Upper lobe of right lung (tissue), 1 donor: ENCODE measurements at places on chromosomes 13 and 19. TPM values are rescaled to one million over a fixed set of nuclear protein-coding genes. Genes with fewer than 3 reads are reported as not detected.

- H3K36me3 ChIP-seq, result no peaks in the 10 kb centered on the region
- DNase-seq, result no peak
- H3K4me1 ChIP-seq, result no peaks in the 10 kb centered on the region
- no peak overlapping the region for H3K27ac ChIP-seq
- H3K27me3 ChIP-seq, result no peaks in the 10 kb centered on the region
- H3K4me3 ChIP-seq, result no peak overlapping the region
Measured at GRCh38 chr13:75180805-75181455, 301.0 kb downstream of the TBC1D4 start.

- no peaks in the 10 kb centered on the region for H3K4me1 ChIP-seq
- no peak overlapping the region for H3K27ac ChIP-seq
- no peak overlapping the region for H3K4me3 ChIP-seq
- H3K27me3 ChIP-seq, result no peaks in the 10 kb centered on the region
Measured at GRCh38 chr13:60019119-60019993, 144.4 kb downstream of the DIAPH3 start.

DNA sequence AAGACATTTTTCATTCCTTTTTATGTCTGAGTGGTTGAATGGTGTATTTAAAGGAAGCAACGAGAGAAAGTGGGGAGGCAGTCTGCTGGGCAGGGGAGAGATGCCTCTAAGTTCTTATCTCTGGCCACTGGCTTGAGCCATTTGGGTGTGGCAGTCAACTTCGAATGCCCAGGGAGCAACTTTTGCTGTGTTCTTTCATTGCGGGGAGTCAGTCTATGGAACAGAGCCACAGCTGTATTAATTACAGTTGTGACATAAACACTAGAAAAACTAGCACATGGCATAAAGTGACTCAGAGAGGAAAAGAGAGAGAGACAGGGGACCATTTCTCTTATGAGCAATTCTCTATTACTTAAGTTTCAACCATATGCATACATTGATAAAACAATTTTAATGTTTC is 40.4 kb upstream of the PDCD5 start:
- H3K4me3 ChIP-seq, result no peak overlapping the region
- no peaks in the 10 kb centered on the region for H3K27me3 ChIP-seq
- no peak for DNase-seq
- H3K36me3 ChIP-seq, result no peaks in the 10 kb centered on the region
- H3K4me1 ChIP-seq, result no peaks in the 10 kb centered on the region
- H3K27ac ChIP-seq, result no peak overlapping the region

- peak overlapping the region; percentile 30 for H3K27ac ChIP-seq
- peaks cover 17% of the 10 kb centered on the region for H3K4me1 ChIP-seq
- no peaks in the 10 kb centered on the region for H3K27me3 ChIP-seq
- peak; percentile 59 for DNase-seq
- H3K4me3 ChIP-seq, result no peak overlapping the region
- H3K36me3 ChIP-seq, result no peaks in the 10 kb centered on the region
Measured at GRCh38 chr19:37991841-37992248, 84.8 kb downstream of the SIPA1L3 start.

- DNase-seq, result no peak
- no peak overlapping the region for H3K4me3 ChIP-seq
- no peaks in the 10 kb centered on the region for H3K4me1 ChIP-seq
- no peak overlapping the region for H3K27ac ChIP-seq
- peaks cover 42% of the 10 kb centered on the region for H3K27me3 ChIP-seq
- no peaks in the 10 kb centered on the region for H3K36me3 ChIP-seq
Measured at GRCh38 chr19:17450264-17451075, 2.0 kb upstream of the TMEM221 start.

DNA sequence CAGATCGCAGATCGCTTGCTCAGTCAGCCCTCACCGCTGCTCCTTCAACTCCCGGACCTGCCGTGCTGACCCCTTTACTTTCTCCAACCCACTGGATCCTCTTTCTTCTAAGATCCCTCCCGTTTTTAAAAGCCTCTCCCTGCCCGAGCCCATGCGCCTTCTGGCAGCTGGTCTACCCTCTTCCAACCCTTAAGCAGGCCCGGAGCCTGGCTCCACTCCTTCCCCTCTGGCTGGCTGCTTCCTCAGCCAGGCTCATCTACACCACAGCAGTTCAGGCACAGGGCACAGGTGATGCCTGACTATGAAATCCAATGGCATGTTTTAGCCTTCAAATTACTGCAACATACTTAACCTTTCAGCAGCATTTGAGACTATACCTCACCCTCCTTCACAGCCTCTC is 63.8 kb upstream of the PABPC3 start:
- no peaks in the 10 kb centered on the region for H3K36me3 ChIP-seq
- H3K27ac ChIP-seq, result no peak overlapping the region
- peaks cover 28% of the 10 kb centered on the region for H3K27me3 ChIP-seq

DNA sequence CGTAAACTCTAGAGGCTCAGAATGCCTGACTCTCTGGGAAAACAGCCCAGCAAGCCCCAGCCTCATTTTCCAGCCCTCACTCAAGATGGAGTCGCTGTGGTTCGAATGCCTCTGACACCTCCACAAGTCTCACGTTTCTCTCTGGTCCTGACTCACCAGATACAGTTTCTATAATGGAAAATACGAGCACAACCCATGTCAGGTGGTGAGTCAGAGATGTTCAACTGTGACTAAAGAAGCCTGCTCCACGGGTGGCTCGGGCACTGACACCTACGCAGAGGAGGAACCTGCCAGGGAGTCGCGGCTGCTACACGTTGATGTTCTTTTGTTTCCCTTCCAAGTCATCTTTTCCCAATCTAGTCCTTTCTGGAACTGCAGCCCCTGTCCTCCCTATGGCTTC is 87.1 kb upstream of the STK24 start:
- no peaks in the 10 kb centered on the region for H3K36me3 ChIP-seq
- no peaks in the 10 kb centered on the region for H3K27me3 ChIP-seq
- H3K27ac ChIP-seq, result no peak overlapping the region
- no peak for DNase-seq
- no peak overlapping the region for H3K4me3 ChIP-seq
- no peaks in the 10 kb centered on the region for H3K4me1 ChIP-seq

- no peak for DNase-seq
- H3K4me1 ChIP-seq, result no peaks in the 10 kb centered on the region
- no peak overlapping the region for H3K4me3 ChIP-seq
- H3K27me3 ChIP-seq, result no peaks in the 10 kb centered on the region
- no peak overlapping the region for H3K27ac ChIP-seq
- no peaks in the 10 kb centered on the region for H3K36me3 ChIP-seq
Measured at GRCh38 chr13:83825676-83826075, 56.6 kb downstream of the SLITRK1 start.

DNA sequence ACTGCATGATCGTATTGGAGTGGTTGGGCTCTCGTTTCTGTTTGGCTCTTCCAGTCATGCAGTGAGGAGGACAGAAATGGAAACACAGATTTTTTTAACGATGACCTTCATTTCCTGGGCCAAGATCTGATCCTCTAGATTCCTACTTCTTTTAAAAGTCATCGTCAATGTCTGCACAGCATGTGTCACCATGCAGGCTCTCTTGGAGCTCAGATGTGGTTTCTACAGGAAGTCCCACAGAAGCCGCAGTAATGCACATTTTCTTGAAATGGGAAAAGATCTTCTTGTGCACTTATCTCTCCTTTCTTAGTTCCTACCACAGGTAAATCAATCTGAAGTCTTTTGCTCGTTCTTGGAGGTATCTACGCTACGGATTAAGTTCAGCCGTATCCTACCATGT is 626.9 kb downstream of the EFNB2 start:
- no peak overlapping the region for H3K4me3 ChIP-seq
- H3K4me1 ChIP-seq, result no peaks in the 10 kb centered on the region

DNA sequence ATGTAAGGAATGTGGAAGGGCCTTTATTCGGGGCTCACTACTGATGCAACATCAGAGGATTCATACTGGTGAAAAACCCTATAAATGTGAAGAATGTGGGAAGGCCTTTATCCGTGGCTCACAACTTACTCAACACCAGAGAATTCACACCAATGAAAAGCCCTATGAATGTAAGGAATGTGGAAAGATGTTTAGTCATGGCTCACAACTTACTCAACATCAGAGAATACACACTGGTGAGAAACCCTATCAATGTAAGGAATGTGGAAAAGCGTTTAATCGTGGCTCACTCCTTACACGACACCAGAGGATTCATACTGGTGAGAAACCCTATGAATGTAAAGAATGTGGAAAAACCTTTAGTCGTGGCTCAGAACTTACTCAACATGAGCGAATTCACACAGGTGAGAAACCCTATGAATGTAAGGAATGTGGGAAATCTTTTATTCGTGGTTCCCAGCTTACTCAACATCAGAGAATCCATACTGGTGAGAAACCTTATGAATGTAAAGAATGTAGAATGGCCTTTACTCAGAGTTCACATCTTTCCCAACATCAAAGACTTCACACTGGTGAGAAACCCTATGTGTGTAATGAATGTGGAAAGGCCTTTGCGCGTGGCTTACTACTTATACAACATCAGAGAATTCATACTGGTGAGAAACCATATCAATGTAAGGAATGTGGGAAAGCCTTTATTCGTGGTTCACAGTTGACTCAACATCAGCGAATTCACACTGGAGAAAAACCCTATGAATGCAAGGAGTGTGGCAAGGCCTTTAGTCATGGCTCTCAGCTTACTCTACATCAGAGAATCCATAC is 44.3 kb downstream of the ZNF585A start:
- no peak for DNase-seq
- H3K4me1 ChIP-seq, result no peaks in the 10 kb centered on the region
- H3K27me3 ChIP-seq, result no peaks in the 10 kb centered on the region
- H3K36me3 ChIP-seq, result peaks cover 14% of the 10 kb centered on the region
- no peak overlapping the region for H3K27ac ChIP-seq
- no peak overlapping the region for H3K4me3 ChIP-seq

DNA sequence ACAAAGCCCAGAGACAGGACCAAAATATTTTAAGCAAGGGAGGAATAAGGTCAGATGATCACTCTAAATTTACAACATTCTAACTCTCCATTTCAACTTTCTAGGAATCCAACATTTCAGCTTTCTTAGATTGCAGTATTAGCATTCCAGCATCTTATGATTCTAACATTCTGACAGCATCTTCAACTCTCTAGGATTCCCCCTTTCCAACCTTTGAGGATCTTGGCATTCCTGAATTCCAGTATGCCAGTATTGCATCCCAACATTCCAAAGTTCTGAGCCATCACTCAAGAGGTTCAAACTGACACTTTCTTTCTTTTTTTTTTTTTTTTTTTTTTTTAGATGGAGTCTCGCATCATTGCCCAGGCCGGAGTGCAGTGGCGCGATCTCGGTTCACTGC is 13.8 kb downstream of the TGFB1 start:
- no peak for DNase-seq
- H3K27ac ChIP-seq, result no peak overlapping the region
- no peaks in the 10 kb centered on the region for H3K4me1 ChIP-seq

DNA sequence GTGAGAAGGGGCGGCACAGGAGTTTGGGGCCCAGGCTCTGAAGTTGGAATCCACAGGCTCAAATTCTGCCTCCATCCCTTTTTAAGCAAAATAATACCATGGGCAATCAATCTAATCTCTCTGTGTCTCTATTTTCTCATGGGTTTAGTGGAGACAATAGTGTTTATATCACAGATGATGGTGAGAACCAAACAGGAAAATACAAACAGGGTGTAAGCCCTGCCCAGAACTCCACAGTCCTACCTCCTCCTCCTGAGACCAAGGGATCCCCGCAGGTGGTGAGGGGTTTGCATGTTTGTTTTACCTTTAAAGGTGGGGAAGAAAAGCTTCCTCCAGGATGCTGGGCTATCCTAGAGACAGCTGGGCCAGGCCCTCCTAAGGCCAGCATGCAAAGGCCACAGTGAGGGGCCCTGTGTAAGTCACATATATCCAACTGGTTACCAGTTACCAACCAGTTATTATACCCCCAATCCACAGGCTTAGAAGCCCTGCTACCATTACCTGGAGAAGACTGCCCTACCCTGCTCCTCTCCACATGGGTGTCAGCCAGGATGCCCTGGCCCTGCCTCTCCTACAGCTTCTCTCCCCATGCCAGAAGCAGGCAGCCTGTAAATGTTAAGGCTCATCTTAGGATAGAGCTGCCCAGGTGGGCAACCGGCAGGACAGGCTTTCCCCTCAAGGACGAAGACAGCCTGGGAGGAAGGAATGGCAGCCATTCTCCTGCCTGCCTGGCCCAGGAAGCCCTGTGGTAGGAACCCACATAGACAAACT is 658.4 kb downstream of the UQCRFS1 start:
- H3K4me1 ChIP-seq, result no peaks in the 10 kb centered on the region
- H3K4me3 ChIP-seq, result no peak overlapping the region
- H3K27ac ChIP-seq, result no peak overlapping the region
- DNase-seq, result no peak
- no peaks in the 10 kb centered on the region for H3K36me3 ChIP-seq
- H3K27me3 ChIP-seq, result no peaks in the 10 kb centered on the region

DNA sequence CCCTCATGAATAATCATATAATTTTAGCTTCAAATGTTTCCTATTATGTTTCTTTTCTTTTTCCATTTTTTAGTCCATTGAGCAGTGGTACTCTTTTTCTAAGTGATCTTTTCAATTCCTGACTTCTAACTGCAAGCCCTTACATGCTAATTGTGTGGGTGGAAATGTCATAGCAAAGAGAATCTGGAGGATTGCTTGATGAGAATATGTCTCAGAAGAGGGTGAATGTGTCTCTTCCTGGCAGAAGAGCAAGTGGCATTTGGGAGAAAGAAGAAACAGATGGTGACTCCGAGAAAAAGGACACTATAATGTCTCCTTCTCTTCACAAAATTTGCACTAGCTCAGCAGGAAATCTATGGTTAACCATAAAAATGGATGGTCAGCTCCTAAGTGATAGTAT is 2320.0 kb downstream of the PCDH9 start:
- no peak overlapping the region for H3K27ac ChIP-seq
- no peaks in the 10 kb centered on the region for H3K27me3 ChIP-seq
- DNase-seq, result no peak
- no peak overlapping the region for H3K4me3 ChIP-seq
- no peaks in the 10 kb centered on the region for H3K4me1 ChIP-seq

GRCh38 chr13:106597186-106597585 is 29.2 kb upstream of the ARGLU1 start:
- H3K27ac ChIP-seq, result no peak overlapping the region
- no peaks in the 10 kb centered on the region for H3K36me3 ChIP-seq
- peaks cover 11% of the 10 kb centered on the region for H3K4me1 ChIP-seq
- no peak for DNase-seq
- no peaks in the 10 kb centered on the region for H3K27me3 ChIP-seq
- no peak overlapping the region for H3K4me3 ChIP-seq

The AKAP8L gene
- total RNA-seq, result 95.5 TPM

The DMKN gene
- 79.8 TPM for total RNA-seq

The IL4I1 gene
- total RNA-seq, result 1.8 TPM

The CYP4F8 gene
- 2.1 TPM for total RNA-seq

The CD70 gene
- total RNA-seq, result 1.7 TPM

The EBI3 gene
- total RNA-seq, result 2.0 TPM

The CBARP gene
- 1.0 TPM for total RNA-seq

The VSTM1 gene
- 1.1 TPM for total RNA-seq

The PSG3 gene
- total RNA-seq, result not detected

The PABPC3 gene
- 0.12 TPM for total RNA-seq

The IZUMO4 gene
- 6.8 TPM for total RNA-seq
